ENCODE measurements at places on chromosomes 6 and 20. TPM values are rescaled to one million over a fixed set of nuclear protein-coding genes. Genes with fewer than 3 reads are reported as not detected.
A peak's percentile ranks its signal among the peaks of the same experiment; 100 is the strongest.

GRCh38 chr20:24718696-24719095, 230.4 kb upstream of the CST7 start:
- H3K36me3 ChIP-seq = no peaks in the 10 kb centered on the region
- H3K27ac ChIP-seq = no peak overlapping the region
- H3K4me1 ChIP-seq = no peaks in the 10 kb centered on the region
- H3K27me3 ChIP-seq = peaks cover 4% of the 10 kb centered on the region
- no peak overlapping the region for H3K4me3 ChIP-seq

The PRR3 gene
- 7.8 TPM for total RNA-seq

- peaks cover 73% of the 10 kb centered on the region for H3K36me3 ChIP-seq
- H3K27ac ChIP-seq = no peak overlapping the region
- H3K27me3 ChIP-seq = no peaks in the 10 kb centered on the region
- no peak overlapping the region for H3K4me3 ChIP-seq
- DNase-seq = peak; percentile 84
Observed at GRCh38 chr6:551405-551804, 105.5 kb downstream of the HUS1B start.

- H3K4me1 ChIP-seq = no peaks in the 10 kb centered on the region
- H3K27ac ChIP-seq = no peak overlapping the region
- peaks cover 78% of the 10 kb centered on the region for H3K36me3 ChIP-seq
- DNase-seq = no peak
- no peaks in the 10 kb centered on the region for H3K27me3 ChIP-seq
Observed at GRCh38 chr6:89690944-89691324, 52.4 kb upstream of the LYRM2 start.

The DDX43 gene
- not detected for total RNA-seq

DNA sequence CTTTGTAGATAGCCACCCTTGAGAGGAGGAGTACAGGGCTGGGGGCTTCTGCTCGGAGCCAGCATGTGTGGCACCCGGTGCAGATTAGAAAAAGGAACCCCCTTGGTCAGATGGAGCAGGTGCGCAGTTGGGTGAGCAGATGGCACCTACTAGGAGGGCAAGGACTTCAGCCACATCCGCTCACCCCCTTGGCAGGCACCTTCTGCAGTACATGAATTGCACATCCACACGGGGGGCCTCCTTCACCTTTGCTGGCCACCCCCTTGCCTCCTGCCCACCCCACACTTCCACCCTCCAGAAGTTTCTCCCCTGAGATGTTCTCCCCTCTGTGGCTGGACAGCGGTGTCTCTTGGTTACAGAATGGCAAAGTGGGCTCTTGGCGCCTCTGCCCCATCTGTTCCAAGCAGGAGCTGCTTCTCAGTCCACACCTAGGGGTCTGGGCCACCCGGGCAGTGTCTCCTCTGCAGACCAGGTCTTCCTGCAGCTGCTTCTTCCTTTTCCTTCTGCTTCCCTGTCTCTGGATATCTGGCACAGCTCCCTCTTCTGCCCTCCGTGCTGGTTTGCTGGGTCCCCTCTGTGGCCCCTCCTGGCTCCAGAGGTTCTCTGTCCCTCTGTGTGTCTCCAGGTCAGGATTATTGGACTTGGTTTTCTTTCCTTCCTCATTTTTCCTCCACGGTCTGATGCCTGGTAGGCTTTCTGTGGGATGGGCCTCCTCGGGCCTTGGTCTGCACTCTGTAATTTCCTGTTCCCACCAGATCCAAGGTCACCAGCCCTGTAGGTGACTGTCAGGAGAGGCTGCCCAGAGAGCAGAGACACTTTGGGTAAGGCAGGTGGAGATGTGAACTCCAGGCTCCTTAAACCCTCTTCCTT, 4.1 kb downstream of the MDFI start:
- H3K27ac ChIP-seq = no peak overlapping the region
- peaks cover 22% of the 10 kb centered on the region for H3K27me3 ChIP-seq
- no peaks in the 10 kb centered on the region for H3K4me1 ChIP-seq
- no peaks in the 10 kb centered on the region for H3K36me3 ChIP-seq
- DNase-seq = no peak

DNA sequence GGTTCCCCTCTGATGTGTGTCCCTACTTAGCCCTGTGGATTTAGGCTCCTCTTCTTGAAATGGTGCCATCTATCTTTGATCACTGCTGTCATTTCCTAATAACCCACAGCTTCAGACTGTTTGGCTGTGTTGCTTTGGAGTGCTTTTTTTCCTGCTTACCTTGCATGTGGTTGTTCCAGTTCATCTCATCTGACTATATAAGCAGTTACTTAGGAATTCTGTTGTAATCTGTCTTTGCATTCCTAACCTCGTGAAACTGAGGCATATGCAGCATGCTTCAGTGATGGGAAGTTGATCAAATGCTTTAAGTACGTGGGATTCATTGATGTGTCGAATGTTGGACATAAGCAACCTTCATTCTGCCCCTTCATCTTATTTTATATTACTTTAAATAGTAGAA, 115.8 kb upstream of the FLRT3 start:
- no peaks in the 10 kb centered on the region for H3K4me1 ChIP-seq
- no peak for DNase-seq
- no peak overlapping the region for H3K27ac ChIP-seq

- H3K27me3 ChIP-seq = peaks cover 46% of the 10 kb centered on the region
- H3K27ac ChIP-seq = no peak overlapping the region
- DNase-seq = no peak
- peaks cover 5% of the 10 kb centered on the region for H3K4me1 ChIP-seq
- no peak overlapping the region for H3K4me3 ChIP-seq
- H3K36me3 ChIP-seq = no peaks in the 10 kb centered on the region
Observed at GRCh38 chr20:2093159-2093781, 8.4 kb upstream of the STK35 start.

DNA sequence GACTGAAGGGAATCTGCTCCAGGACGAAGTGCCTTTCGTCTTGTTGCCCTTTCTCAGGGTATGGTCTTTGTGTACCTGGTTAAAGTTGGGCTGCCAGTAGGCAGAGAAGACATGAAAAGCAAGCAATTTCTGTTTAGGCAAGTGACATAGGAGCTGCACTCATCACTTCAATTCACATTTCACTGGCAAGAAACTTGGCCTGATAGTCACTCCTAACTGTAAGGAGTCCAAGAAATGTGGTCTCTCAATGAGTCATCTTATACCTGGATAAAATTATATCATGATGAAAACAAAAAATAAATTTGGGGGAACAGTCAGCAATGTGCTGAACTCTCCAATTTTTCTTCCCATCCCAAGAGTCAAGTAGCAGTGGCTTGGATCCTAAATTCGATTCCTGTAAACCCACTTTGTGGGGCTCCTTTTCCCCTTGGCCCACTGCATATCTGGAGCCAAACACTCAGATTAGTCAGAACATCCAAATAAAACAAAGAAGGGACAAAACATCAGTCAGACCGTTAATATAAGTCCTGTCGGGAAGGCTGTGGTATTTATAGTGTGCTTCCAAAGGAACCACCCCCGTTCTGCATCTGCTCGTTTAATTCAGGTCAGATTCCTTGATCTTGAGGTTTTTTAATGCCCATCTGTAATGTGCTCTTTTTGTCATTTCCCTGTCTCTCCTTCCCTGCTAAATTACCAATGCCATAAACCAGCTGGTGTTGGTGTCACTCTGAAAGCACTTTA, 5.0 kb upstream of the GABRR1 start:
- DNase-seq = no peak
- no peak overlapping the region for H3K27ac ChIP-seq
- no peaks in the 10 kb centered on the region for H3K36me3 ChIP-seq
- no peaks in the 10 kb centered on the region for H3K27me3 ChIP-seq

GRCh38 chr6:153031335-153031955, 28.9 kb upstream of the MTRF1L start:
- peak overlapping the region; percentile 17 for H3K27ac ChIP-seq
- H3K4me1 ChIP-seq = peaks cover 37% of the 10 kb centered on the region

DNA sequence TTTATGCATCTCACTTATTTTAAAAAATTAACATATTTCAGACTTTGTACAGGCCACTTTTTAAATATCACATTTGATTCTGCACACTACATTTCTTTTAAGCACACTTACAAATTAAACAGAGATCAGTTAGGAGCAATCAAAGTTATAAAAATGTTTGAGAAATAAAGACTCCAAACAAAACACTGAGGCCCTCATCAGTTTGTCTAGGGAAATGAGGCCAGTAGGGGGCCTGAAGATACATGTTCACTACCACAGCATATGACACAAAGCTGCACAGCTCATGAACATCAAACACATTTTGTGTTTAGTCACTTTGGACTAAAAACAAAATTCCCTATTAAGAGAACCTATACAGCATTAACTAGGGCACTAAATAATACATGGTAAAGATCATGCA, 180.5 kb downstream of the PDE7B start:
- no peaks in the 10 kb centered on the region for H3K36me3 ChIP-seq
- no peak overlapping the region for H3K27ac ChIP-seq
- no peak overlapping the region for H3K4me3 ChIP-seq
- no peak for DNase-seq
- H3K4me1 ChIP-seq = no peaks in the 10 kb centered on the region

DNA sequence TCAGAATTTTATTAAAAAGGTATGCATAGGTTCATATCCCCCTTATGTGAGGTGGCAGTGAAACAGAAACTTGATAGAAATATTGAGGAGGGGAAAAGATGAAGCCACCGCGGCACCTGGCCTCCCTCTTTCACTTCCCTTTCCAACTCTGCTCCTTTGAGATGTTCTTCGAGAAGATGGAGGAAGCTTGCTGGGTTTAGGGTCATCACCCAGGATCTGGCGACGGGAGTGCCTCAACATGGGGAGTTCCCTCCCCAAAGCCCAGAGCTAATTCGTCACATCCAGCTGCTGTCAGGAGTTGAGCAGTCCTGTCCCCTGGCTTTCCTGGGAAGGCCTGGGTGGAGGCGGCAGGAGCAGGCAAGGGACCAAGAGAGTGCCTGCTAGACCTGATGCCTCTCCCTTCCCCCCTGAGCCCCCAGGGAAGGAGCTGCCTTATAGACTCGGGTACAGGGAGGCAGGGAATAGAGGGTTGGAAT, 29.1 kb downstream of the RREB1 start:
- H3K4me3 ChIP-seq = no peak overlapping the region
- H3K4me1 ChIP-seq = peaks cover 40% of the 10 kb centered on the region
- no peak for DNase-seq
- H3K36me3 ChIP-seq = 0 out of 2 replicates have a peak, but pooled peaks cover 4% of the 10 kb centered on the region

DNA sequence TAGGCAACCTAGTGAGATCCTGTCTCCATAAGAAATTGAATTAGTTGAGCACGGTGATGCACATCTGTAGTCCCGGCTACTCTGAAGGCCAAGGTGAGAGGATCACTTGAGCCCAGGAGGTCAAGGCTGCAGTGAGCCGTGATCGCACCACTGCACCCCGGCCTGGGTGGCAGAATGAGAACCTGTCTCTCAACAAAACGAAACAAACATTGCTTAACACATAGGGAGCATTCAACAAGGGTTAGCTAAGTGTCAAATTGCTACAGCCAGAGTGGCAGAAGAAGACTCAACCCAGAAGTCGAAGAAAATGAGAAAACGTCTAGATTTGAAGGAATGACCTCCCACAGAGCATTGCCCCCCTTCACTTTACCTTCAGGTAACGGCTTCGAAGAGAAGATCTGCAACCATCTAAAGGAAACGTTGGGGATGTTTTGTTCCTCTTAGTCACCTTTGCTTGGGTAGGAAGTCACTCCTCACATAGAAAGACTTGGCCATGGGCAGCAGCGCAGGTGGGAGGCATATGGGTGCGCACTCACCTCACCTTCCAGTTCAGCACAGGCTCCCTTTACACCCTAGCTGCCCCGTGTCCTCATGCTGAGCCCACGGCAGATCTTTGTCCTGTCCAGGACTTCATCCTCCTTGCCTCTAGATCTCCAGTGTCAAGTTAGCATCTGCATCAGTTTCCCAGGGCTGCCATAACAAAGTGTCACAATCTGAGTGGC, 63.7 kb upstream of the SHLD1 start:
- no peaks in the 10 kb centered on the region for H3K36me3 ChIP-seq
- no peaks in the 10 kb centered on the region for H3K4me1 ChIP-seq
- H3K27ac ChIP-seq = no peak overlapping the region

DNA sequence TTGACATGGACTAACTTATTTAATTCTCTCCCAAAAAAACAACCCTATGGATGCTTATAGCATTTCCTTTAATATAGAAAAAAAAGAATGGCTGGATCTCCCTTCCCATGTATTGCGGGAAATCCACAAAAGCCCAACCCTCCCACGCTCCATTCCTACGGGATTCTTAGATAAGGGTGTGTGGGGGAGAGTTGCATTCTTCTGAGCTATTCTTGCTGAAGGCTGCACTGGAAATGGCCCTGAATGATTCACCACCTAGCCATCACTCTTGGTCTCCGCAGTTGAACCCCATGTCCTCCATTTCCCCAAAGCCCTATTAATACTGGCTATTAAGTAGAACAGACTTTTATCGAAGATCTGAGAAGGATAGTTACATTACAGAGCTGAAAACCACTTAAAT, 41.9 kb upstream of the ADGRF5 start:
- H3K4me3 ChIP-seq = no peak overlapping the region
- H3K4me1 ChIP-seq = no peaks in the 10 kb centered on the region
- no peaks in the 10 kb centered on the region for H3K27me3 ChIP-seq
- H3K36me3 ChIP-seq = no peaks in the 10 kb centered on the region
- no peak overlapping the region for H3K27ac ChIP-seq
- no peak for DNase-seq

The CSE1L gene
- total RNA-seq = 123 TPM

DNA sequence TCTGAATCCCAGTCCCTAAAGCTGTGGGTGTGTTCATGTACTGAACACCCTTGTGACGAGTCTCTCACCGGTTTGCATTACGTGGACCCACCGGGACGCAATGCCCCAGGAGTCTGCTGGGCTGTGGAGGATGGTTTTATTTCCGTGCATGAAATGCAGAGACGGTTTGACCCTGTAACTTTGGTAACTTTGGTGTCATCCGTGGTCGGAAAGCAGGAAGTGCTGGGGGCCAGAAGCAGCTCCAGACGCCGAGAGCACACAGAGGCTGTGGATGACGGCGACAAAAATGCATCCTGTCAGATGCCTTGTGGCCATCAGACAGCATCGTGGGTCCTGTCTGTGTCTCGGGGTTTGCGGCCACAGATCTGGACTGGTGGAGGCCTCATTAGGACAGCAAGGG, 7.2 kb downstream of the BHLHE23 start:
- H3K4me3 ChIP-seq = no peak overlapping the region
- no peaks in the 10 kb centered on the region for H3K36me3 ChIP-seq
- H3K27ac ChIP-seq = no peak overlapping the region
- no peak for DNase-seq

GRCh38 chr20:48531505-48531904, 296.3 kb downstream of the PREX1 start:
- DNase-seq = no peak
- H3K4me1 ChIP-seq = no peaks in the 10 kb centered on the region
- no peaks in the 10 kb centered on the region for H3K36me3 ChIP-seq

The NTSR1 gene
- not detected for total RNA-seq

DNA sequence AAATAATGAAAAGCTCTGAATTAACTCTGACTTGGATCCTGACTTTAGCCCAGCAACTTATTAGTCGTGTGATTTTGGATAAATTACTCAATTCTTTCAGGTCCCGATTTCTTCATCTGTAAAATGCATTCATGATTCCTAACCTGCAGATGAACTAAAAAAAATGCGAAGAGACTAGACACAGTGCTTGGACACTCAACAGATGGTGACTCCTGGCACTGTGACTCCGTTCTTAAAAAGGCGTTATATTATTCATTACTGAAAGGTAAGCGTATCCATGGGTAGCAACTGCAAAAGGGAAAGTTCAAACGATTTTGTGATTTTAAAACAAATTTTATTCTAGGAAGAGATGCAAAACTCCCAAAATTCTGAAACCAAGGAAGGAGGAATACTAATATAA, 226.3 kb downstream of the KIF16B start:
- no peak for DNase-seq
- H3K36me3 ChIP-seq = no peaks in the 10 kb centered on the region
- H3K4me3 ChIP-seq = no peak overlapping the region
- no peaks in the 10 kb centered on the region for H3K4me1 ChIP-seq

GRCh38 chr20:44495257-44495656, 19.6 kb downstream of the TTPAL start:
- peaks cover 79% of the 10 kb centered on the region for H3K4me1 ChIP-seq
- no peak overlapping the region for H3K4me3 ChIP-seq
- peaks cover 68% of the 10 kb centered on the region for H3K36me3 ChIP-seq
- H3K27ac ChIP-seq = peak overlapping the region; percentile 86
- no peaks in the 10 kb centered on the region for H3K27me3 ChIP-seq

Measured in SJSA1 (cell line).